ENCODE measurements at places on chromosomes 6 and 20.
A peak's percentile ranks its signal among the peaks of the same experiment; 100 is the strongest.

- no peak for DNase-seq
These were observed 49.1 kb downstream of the KCNB1 start for GRCh38 chr20:49433333-49433732.

DNA sequence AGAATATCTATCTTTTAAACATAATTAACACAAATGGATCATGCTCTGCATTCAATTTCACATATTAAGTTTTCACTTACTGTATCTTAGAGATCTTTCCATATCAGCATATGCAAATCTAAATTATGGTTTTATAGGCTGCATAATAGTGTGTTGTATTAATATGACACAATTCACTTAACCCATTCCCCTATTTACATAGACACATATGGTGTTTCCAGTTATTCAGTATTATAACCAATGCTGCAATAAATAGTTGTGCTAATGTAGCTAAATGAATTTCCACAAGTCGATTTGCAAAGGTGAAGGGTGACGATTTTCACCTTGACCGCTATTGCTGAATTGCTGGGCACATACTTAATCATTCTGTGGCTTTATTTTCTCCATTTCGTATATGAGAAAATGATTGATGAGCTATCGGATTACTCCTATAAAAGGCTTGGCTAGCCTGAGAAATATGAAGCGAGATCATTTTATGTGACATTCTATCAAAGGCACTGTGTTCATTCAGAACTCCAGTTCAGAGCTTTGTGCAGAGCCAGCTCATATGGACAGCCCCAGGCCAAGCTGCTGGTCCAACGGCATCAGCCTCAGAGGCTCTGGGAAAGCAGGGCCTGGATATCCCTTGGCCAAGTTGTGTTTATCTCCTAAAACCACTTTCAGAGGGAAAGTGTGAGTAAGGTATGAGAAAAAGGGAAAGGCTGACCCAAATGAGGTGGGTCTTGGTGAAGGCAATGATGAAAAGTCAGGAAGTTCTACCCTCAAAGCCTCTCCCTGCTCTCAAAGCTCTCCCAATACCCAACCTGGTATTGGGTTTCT is 50.8 kb downstream of the GFOD1 start:
- DNase-seq, result no peak

- no peak for DNase-seq
These were observed 15.4 kb upstream of the IL22RA2 start for GRCh38 chr6:137188855-137189254.

GRCh38 chr6:46964716-46965519 is 43.2 kb upstream of the ADGRF5 start:
- DNase-seq, result no peak

DNA sequence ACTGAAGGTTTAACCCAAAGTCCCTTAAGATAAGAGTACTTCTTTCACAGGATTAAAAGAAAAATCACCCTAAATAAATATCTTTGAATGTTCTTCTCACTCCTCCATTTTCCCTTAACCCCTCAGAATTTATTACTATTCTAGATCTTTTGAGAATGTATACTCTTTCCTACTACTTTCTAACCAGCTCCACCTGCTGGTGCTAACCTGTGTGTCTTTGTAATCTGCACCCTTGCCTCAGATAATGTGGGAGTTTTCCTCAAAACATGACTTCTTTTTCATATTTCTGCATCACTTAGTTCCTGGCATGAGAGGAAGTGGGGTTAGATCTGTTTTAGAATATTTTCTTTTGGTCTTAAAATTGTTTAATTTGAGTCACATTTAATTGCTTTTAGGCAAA is 394.2 kb downstream of the BMP2 start:
- DNase-seq, result no peak

DNA sequence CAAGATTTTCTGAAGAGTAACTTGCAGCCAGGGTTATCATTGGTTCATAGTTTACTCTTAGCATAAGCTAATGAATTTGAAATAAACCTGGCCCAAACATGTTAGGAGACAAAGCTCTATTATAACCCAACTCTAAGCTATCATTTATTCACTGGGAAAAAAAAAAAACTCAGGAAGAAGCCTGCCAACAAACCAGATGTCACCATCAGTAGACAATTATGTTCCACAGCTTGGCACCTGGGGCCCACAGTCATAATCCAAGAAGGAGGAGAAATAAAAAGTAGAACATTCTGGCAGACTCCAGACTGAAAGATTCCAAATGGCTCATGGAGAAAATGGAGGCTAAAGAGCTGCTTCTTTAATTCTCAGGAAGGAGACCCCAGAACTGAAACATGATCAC is 100.0 kb upstream of the CNR1 start:
- no peak for DNase-seq

- DNase-seq, result no peak
These were observed 50.0 kb downstream of the ADAT2 start for GRCh38 chr6:143400258-143401067.

DNA sequence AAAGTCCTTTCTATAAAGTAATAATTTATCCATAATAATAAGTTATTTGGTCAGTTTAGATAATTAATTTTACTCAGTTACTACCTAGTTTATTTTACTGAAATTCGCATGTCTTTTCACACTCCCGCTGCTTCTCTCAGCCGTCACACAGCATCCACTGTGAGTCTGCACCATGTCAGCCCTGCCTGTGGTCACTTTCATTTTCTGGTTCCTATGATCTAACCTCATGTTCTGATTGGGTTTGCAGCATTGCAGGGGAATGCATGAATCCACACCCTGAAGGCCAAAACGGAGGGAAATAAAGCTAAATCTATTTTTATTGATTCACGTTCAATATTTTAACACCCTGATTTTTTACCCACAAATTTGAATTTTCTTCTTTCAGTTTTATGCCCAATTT is 47.4 kb downstream of the PDE10A start:
- no peak for DNase-seq

- no peak for DNase-seq
These were observed 371.9 kb downstream of the CD83 start for GRCh38 chr6:14489445-14489844.

- DNase-seq, result no peak
These were observed 560.0 kb upstream of the CDH4 start for GRCh38 chr20:60691966-60692615.

- no peak for DNase-seq
These were observed 636.2 kb downstream of the KHDRBS2 start for GRCh38 chr6:61649845-61650244.

GRCh38 chr20:7770578-7770977 is 169.7 kb downstream of the HAO1 start:
- no peak for DNase-seq

DNA sequence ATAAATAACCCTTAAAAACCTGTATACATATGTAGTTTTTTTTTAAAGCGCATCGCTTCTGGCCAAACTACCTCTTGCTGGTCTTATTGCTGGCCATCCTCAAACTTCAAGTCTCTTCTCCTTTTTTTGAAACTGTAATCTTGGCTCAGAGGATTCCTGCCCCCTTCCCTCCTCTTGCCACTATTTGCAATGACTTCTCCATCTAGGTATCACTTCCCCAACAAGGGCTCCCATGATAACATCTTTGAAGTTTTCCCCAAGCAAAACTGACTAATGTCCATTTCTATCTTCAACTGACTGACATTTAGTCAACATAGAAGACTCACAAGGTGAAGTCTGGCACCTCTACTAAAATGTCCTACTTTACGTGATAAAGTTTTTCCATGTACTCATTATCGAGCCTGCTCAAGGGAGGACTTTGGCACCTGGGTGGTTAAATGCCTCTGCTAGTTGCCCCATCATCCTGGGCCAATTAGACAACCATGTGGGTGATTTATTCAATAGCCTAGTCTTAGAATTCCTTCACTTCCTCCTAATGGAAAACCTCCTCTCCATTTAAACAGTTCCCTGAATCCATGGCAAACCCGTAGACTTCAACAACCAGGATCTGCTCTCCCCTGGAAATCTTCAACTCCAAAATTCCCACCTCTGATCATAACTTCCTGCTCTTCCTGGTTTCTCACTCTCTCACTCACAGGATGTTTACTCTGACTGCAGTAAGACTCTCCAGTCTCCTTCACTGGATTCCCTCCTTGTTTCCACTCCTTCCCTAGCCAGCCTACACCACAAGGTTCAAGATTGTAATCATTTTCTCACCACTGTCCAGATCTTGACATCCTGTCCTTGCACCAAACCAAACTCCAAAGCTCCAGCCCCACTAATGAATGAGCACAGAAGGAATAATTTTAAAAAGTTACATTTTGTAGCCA is 9.4 kb upstream of the PLAGL1 start:
- no peak for DNase-seq

DNA sequence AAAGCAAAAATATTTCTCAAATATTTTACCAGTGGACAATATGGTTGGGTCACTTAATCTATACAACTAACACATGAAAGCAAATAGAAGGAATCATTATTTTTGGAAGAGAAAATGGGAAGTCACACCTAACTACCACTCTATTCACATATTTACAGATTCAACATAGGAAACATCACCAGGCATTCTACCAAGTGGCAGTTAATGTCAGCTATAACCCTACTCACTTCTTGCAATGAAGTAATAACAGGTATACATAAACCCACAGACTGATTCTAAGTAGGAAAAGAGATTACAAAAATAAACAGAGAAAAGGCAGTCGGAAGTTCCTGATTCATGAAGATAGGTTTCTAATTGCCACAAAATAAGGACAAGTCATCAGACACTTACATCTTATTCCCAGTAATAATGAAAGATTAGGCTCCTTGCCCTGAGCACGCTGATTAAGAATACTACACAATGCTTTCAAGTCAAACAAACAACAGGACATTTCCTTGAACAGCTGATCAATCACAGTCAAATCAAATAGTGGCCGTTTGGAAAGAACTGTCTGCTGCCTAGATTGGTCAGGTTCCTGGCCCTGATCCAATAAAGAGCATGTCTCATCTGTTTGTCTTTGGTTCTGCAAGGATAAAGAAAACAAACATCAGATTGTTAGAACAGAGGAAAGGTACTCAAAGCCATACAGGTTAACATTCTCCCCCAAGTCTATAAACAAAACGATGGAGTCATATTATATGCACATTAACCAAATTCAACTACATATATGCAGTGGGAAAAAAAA is 79.2 kb upstream of the PLN start:
- DNase-seq, result no peak

GRCh38 chr6:135196739-135197510 is 15.8 kb downstream of the MYB start:
- peak; percentile 45 for DNase-seq

- DNase-seq, result no peak
These were observed 463.0 kb downstream of the CDKAL1 start for GRCh38 chr6:20997143-20997769.

GRCh38 chr6:41497994-41498393 is 48.2 kb upstream of the FOXP4 start:
- DNase-seq, result no peak
